ENCODE measurements at places on chromosomes 16 and 17. TPM values are rescaled to one million over a fixed set of nuclear protein-coding genes. Genes with fewer than 3 reads are reported as not detected.

DNA sequence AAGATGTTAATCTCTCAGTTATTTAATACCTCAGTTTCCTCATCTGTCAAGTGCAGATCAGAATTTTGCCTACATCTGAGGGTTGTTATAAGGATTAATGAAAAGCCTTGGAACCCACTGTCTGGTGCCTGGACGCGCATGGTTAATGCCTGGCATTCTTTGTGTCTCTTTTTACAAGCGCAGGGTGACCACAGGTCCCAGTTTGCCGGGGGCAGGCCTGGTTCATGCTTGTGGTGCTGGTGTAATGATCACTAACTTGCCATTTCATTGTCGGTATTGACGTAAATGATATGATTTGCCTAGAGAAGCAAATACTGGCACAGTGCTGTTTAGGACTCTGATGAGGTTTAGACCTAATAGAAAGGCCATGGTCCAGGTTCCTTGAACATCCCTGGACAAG, 23.1 kb downstream of the MRC2 start:
- H3K4me3 ChIP-seq: no peak overlapping the region
- H3K27ac ChIP-seq: no peak overlapping the region
- no peaks in the 10 kb centered on the region for H3K27me3 ChIP-seq
- no peaks in the 10 kb centered on the region for H3K36me3 ChIP-seq
- H3K4me1 ChIP-seq: peaks cover 22% of the 10 kb centered on the region
- no peak for DNase-seq

- no peaks in the 10 kb centered on the region for H3K36me3 ChIP-seq
- peak; percentile 86 for DNase-seq
Measured at GRCh38 chr17:14201021-14201987, 35.4 kb downstream of the CDRT15 start.

Gene PABPN1L
- not detected for total RNA-seq

Gene SPATA32
- total RNA-seq: 0.20 TPM

- no peaks in the 10 kb centered on the region for H3K27me3 ChIP-seq
Measured at GRCh38 chr16:66961065-66961744, at the start of gene CES3. TSS of gene CES3 (plus strand) at chr16:66961266. CDS start at chr16:66961308, 42 bp downstream.

DNA sequence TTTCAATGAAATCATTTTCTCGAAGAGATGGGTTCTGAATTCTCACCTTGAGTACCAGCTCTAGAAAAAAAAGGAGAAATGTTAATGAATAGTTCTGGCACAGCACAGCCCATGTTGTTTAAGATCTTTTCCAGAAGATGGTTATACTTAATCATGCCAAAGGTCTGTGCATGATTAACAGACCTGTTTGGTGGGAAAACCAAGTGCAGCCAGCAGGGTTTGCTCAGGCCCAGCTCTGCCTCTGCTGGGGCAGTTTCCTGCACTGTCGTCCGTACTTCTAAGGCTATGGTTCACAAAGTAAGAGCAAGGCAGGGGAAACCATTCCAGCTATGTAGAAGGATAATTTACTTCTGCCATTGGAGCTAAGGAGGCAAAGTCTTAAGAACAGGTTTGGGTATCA, 10.7 kb downstream of the ANKRD40 start:
- no peaks in the 10 kb centered on the region for H3K27me3 ChIP-seq
- DNase-seq: no peak
- H3K4me3 ChIP-seq: no peak overlapping the region
- peaks cover 72% of the 10 kb centered on the region for H3K36me3 ChIP-seq

Gene KRTAP4-6
- total RNA-seq: not detected

GRCh38 chr16:69848637-69849545, 86.8 kb downstream of the WWP2 start:
- H3K36me3 ChIP-seq: peaks cover 40% of the 10 kb centered on the region
- H3K4me1 ChIP-seq: no peaks in the 10 kb centered on the region
- DNase-seq: no peak
- no peak overlapping the region for H3K4me3 ChIP-seq
